ENCODE measurements at places on chromosomes 2 and 18. TPM values are rescaled to one million over a fixed set of nuclear protein-coding genes. Genes with fewer than 3 reads are reported as not detected.

DNA sequence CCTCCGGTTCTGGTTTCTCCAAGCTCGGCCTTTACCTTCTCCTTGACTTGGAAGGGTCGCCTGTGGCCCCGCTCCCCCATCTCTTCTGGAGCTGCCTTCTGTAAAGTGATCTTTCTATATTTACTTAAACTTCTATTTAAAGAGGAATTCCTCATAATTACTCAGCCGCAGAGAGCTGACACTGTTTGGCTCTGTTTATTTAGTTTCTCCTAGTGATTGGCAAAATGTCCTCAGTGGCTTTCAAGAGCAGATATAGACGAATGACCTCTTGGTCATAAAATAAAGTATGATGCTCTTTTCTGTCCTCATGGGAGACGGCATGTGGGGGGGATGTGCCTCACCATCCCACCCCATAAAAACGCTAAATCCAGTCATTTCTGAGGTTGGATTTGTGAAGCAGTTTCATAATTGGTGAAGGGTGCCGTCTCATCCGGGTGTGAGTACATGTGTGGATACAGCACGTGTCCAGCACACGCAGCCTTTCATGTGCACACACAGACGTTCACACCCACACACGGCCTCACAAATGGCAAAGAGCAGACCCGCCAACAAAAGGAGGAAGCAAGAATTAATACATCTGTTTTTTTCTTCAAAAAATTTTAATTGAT, 43.4 kb upstream of the SMAD7 start:
- no peak for DNase-seq

GRCh38 chr2:178917555-178917954, 110.3 kb upstream of the TTN start:
- DNase-seq, result no peak

- peak; percentile 64 for DNase-seq
Observed at GRCh38 chr2:59461127-59461526, 1092.3 kb downstream of the BCL11A start.

TUBB8B gene
- not detected for total RNA-seq

RIF1 gene
- 48.1 TPM for total RNA-seq

DNA sequence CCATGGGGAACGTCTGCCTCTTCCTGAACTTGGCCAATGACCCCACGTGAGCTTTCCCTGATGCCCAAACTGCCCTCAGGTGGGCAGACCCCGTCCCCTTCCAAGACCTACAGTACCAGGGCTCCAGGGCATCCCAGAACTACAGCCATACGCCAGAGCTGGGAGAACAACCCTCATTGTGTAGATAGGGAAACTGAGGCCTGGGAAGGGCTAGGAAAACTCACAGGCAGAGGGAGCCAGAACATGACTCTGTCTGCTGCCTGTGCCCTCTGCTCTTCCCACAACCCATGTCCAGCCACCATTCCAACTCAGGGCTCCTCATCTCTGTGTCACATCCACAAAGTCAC, 16.8 kb upstream of the ANKRD53 start:
- DNase-seq, result no peak

DNA sequence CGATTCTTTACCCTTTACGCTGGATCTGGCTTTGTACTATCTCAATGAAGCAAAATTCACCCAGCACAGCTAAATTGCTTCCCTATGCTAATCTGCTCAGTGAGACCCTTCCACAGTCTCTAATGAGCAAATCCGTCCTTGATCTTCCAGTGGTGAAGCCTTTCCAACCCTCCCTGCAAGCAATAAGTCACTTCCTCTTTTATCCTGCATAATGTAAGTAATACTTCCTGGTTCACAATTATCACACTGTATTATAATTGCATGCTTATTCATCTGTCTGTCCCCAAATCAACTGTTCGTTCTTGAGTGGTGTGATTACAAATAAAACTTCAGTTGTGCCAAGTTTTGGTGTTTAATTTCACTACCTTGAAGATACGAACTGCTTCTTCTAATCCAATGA, 404.0 kb downstream of the ADCYAP1 start:
- DNase-seq, result no peak

DNA sequence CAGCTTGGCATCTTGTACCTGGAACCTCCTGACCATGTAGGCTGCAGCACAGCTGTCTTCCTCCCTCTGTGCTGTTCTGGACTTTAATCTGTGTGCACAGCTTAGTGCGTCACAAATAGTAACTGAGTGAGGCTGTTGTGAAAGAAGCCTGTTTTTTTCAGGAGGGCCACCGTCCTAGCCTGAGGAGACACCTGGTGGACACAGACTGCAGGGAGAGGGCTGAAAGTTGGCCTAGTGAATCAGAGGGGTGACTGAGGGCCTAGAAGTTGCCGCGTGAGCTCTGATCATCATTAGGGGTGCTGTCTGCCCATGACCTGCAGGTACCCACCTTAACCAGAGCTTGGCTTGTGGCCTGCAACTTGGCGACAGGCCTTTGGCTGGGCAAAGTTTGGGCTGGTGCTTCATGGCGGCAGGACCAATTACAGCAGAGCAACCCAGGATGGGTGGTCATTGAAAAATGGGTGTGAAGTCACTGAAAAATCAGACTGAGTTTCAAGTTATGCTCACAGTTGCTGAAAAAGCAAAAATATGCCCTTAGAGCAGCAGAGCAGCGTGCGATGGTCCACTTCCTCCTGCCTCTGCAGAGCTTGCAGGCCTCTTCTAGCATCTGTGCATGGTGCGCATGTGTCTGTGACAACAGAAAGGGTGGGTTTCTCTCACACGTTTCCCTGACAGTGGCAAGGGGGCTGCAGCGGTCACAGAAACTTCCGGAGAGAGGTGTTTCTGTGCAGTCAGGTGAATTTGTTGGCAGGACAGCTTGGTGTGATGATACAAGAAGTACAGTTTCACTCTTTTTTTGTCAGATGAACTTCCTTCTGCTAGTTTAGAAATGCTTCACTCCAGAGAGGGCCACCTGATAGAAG, 9.6 kb downstream of the GDF7 start:
- no peak for DNase-seq
